ENCODE measurements at places on chromosomes 3 and 15. TPM values are rescaled to one million over a fixed set of nuclear protein-coding genes. Genes with fewer than 3 reads are reported as not detected.

The EFCAB12 gene
- 0.11 TPM for polyA plus RNA-seq

The LDHAL6B gene
- polyA plus RNA-seq, result not detected

The IMPG2 gene
- 0.65 TPM for polyA plus RNA-seq

The RPP14 gene
- polyA plus RNA-seq, result 24.6 TPM

The UBA3 gene
- 42.6 TPM for polyA plus RNA-seq

The RLBP1 gene
- 0.36 TPM for polyA plus RNA-seq

GRCh38 chr3:156465194-156465593 is 89.7 kb downstream of the SSR3 start:
- no peak for DNase-seq

DNA sequence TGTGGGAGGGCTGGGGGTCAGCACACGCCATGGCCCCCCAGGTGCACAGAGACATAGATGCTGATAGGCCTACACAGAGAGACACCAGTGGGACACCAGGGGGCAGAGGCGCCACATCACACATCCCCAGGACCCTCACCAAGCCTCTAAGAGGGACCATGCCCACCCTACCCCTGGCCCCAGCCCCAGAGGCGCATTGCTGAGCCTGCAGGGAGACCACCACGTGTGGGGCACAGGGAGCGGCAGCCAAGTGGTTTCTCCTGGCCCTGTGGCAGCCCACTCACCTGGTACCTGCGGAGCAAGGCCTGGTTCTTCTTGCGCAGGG is 1.2 kb downstream of the CCDC9B start:
- no peak for DNase-seq

GRCh38 chr3:14592836-14593235 is 52.7 kb upstream of the GRIP2 start:
- no peak for DNase-seq

DNA sequence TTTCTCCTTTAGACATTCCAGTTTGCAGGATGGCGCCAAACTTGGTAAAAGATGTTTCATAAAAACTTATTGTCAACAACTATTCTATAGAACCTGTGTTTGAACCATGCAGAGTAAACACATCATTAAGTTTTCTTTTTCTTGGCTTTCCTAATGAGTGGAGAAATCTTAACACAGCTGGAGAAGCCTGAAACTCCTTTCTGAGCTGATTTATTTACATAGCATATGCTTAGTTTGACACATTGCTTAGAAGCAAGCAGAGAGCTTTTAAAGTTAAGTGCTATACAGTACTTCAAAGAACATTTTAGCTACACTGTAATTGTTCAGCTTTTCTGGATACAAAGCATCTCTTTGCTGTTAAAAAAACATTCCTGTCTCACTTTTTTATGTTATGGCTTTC is 61.0 kb upstream of the PAQR5 start:
- DNase-seq, result no peak

- peak; percentile 57 for DNase-seq
Measured at GRCh38 chr3:56693750-56694149, 10.7 kb upstream of the TASOR start.

GRCh38 chr3:46812237-46812791 is 50.9 kb downstream of the MYL3 start:
- DNase-seq, result peak; percentile 69

GRCh38 chr15:98754657-98755022 is 106.3 kb downstream of the IGF1R start:
- DNase-seq, result no peak

GRCh38 chr3:39879581-39879980 is 70.2 kb downstream of the MYRIP start:
- DNase-seq, result no peak

DNA sequence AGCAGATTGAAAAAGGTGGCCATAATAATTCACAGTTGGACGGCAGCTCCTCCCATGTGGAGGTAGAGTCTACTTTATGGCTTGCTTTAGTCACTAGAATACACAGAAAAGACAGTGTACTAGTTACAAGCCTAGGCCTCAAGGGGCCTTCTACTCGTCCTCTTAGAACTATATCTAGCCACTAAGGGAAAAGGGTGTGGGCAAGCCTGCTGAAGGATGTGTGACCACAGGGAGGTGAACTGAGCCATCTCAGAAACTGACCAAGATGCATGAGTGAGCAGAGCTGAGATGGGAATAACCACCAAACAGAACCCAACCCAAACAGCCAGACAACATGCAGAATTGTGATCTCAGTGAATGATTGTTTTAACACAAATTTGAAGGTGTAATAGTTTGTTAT is 335.6 kb upstream of the LMCD1 start:
- no peak for DNase-seq

DNA sequence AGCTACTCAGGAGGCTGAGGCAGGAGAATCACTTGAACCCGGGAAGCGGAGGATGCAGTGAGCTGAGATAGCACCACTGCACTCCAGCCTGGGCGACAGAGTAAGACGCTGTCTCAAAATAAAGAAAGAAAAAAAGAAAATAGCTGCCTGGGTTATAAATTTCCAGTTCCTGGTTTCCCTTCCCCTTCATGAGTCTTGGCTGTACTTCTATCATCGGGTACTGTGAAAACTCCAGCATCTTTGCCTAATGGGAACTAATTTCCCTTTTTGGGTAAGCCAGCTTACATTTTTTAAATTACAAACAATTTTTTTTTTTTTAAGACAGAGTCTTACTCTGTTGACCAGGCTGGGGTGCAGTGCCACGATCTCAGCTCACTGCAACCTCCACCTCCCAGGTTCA is 15.0 kb downstream of the DENND4A start:
- peak; percentile 53 for DNase-seq

- no peak for DNase-seq
Measured at GRCh38 chr3:126479642-126480041, 4.0 kb upstream of the ZXDC start.

GRCh38 chr3:131077904-131078303 is 51.2 kb downstream of the NEK11 start:
- DNase-seq, result peak; percentile 7

DNA sequence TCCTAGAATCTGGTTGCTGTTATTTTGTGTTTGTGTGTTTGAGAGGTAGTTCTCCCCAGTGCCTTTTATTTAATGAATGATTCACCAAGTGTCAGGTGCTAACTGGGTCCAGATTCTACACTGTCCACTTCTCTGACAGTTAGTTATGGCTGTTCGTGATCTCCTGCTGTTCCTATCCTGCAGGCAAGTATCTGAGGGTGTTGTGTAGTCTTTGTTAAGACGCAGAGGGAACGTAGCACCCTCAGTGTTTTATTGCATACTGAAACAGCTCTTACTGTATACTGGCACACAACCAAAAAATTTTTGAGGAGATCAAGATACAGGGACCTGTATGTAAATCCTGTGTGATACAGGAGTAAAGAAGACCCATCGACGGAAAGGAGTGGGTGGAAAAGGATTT is 1271.3 kb downstream of the ROBO1 start:
- DNase-seq, result no peak

DNA sequence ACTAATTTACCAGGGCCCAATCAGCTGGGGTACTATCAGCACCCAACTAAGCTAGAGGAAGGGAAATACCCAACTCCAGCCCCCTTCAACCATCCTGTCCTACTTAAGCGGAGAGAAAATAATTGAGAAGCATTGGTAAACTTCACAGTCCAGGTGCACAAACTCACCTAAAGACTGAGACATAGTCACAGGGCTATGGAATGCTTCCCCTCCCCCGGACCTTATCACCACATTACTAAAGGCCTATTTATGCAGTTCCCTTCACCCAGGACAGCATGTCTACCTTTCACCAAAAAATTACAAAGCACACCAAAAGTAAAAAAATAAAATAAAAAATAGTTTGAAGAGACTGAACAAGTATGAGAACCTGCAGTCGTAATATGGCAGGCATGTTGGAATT is 47.9 kb downstream of the HOMER2 start:
- DNase-seq, result no peak

DNA sequence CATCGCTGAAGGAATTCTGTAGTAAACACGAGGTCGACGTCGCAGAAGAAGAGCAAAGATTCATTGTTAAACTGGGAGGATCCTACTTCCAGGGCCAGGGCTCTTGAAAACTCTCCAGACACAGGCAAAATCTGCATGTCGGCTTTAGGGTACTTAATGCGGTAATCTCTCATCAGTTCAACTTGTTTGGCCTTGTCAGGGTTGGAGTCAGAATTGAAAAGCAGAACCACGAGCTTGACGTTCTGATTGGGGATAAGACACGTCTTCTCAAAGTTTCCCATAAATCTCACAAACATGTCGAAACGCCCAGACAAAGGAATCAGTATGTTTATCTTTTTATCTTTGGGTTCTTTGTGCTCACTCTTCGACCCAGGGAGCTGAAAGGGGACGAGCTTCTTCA is 74.0 kb downstream of the CHSY1 start:
- DNase-seq, result no peak

- peak; percentile 4 for DNase-seq
Measured at GRCh38 chr15:56194035-56194434, 49.6 kb downstream of the RFX7 start.

- DNase-seq, result no peak
Measured at GRCh38 chr3:150917951-150918350, 12.7 kb upstream of the MINDY4B start.

DNA sequence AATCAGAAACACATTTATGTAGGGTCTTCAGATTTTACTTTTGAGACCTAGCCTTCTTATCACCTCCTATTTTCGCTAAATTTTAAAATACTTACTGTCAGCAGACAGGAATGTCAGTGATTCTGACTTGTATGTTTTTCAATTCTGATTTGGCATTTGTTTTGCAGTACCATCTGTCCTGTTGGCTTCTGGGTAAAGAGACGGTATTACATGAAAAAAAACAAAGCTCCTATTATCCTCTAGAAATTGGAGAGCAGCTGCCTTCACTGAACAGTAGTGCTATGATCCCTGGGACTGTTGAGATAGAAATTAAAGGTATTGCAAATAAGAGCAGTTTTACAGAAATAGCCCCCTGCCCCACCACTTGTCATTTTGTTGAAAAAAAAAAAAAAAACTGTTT is 8.4 kb downstream of the ARMC8 start:
- DNase-seq, result peak; percentile 51

- no peak for DNase-seq
Measured at GRCh38 chr3:179651687-179652446, 973 bp upstream of the USP13 start.

DNA sequence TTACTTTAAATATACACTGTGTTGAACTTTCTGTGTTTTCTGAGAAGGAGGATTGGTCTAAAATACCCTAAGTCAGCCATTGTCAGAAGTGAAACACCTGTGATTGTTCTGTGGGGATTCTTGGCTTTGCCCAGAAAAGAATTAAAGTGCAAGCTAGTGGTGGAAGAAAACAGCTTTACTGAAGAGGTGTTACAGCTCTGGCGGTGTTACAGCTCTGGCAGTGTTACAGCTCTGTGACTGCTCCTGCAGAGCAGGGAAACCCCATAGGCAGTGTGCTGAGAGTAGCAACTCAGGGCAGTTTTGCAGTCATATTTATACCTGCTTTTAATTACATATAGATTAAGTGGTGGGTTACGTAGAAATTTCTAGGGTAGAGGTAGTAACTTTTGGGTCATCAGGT is 66.6 kb downstream of the C3orf20 start:
- DNase-seq, result no peak

DNA sequence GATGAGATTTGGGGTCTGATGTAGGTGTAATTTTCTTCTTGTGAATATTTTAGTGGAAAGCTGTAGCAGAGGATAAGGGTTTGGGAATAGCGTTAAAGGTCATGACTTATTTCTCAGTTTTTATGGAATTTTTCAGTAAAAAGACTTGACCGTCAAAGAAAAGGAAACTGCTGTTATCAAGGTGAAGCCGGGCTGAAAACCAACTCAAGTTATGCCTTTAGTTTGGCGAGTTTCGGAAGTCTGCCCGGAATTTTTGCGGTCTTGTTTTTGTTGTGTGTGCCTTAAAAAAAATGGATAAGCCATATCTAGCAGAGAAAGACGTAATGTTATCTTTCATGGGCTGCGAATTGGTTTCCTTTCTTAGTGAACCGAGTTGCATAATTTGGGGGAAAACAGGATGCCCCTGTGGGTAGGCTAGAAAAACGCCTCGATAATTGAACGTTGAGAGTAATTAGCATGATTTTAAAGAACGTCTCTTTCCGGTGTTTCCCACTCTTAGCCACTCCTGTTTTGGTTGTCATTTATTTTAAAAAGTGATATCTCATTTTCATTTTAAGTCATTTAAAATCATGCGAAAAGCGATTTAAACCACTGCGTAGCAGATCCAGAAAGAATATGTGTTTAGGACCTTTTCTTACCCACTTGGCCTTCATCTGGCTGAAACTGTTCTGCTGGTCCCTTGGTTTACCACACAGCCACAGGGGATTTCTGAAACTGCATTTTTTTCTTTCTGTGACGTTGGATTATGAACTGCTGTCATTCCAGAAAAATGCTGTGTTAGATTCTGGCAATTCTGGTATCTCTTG is 1.1 kb downstream of the NFKBIZ start:
- peak; percentile 56 for DNase-seq

- no peak for DNase-seq
Measured at GRCh38 chr3:136490646-136491405, 240.7 kb downstream of the PCCB start.

DNA sequence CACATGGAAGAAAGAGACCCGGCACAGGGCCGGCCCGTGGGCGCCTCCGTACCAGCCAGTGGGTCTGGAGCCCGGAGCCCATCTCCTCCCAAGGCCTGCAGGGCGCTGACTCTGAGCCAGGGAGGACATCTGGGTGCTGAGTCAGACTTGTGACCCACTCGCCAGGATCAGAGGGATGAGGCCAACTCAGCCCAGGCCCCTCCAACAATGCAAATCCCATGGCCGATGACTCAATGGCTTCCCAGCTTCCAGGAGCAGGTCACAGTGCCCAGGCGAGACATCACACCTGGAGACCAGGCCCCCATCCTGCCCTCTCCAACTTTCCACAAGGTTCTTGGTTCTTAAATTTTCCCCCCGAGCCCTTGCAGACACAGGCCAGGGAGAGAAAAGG is 95.1 kb downstream of the LRIG1 start:
- no peak for DNase-seq

- peak; percentile 3 for DNase-seq
Measured at GRCh38 chr3:39639344-39640236, 169.8 kb upstream of the MYRIP start.

DNA sequence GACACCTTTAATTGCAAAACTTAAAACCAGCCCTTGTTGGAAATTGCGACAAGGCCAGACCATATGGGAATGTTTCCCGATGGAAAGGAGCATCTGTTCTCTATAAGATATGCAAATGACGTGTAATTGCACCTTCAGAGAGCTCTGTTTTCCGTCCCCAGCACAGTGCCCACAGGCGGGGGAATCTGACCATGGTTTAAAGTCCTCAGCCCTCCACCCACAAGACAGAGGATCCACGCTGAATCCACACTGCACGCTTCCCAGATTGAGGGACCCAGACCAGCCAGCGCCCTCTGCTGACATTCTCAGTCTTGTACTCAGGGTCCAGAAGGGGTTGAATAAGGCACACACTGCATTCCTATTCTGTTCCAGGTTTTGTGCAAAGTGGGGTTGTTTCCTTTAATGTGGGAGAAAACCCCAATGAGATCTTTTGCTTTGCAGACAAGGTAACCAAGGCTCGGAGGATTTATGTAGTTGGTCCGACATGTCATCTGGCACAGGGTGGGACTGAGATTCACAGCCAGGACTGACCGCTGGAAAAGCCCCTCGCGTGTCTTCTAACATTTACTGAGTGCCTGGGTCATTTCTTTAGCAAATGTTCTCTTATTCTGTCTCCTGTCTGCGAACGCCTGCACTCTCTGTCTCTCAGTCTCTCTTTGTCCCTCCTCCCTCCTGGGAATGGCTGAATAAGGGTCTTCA is 36.8 kb upstream of the KLHL25 start:
- peak; percentile 81 for DNase-seq

All from muscle of leg (tissue), 16 donors.